T-helper 17 cell (primary cell): ENCODE measurements at places on chromosomes 4 and X.

DNA sequence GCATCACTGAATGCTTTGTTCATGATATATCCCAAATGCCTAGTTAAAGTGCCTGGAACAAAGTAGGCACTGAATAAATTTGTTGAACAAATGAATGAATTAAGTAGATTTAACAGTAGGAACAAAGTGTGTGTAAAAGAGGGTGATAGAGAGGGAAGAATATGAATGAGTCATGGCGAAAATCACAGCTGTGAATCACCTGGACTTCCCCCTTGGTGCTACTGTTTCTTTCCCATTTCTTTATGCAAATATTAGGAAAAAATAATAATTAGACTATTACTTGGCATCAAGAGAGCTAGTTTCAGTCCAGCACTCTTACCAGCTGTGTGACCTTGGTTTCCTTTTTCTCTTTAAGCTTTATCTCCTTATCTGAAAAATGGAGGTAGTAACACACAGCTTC lies 9.2 kb downstream of the SPIN3 start:
- no peaks in the 10 kb centered on the region for H3K27me3 ChIP-seq
- peaks cover 16% of the 10 kb centered on the region for H3K4me1 ChIP-seq
- no peak for DNase-seq
- H3K4me3 ChIP-seq: no peak overlapping the region
- H3K27ac ChIP-seq: peak overlapping the region; percentile 76
- H3K36me3 ChIP-seq: peaks cover 5% of the 10 kb centered on the region

DNA sequence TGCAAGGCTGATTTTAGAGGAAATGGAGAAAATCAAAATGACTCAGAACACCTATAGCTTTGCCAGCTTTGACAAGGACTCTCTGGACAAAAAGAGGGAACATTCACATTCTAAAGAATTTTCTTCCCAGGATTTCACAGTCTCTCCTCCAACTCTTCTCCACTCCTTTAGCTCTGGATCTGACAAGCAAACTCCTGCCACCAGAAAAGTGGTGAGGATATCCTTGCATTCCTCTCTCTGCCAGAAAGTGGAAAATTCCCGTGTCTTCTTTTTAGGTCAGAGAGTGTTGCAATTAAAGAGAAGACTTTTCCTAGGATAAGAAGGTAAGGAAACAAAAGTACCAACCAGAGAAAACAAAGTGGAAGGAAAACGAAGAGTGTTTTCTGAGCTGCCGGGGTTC lies 16.1 kb upstream of the PDGFRA start:
- H3K4me3 ChIP-seq: no peak overlapping the region
- peaks cover 2% of the 10 kb centered on the region for H3K4me1 ChIP-seq
- peaks cover 45% of the 10 kb centered on the region for H3K27me3 ChIP-seq
- no peak for DNase-seq

- H3K27ac ChIP-seq: no peak overlapping the region
- no peak overlapping the region for H3K4me3 ChIP-seq
- DNase-seq: no peak
- peaks cover 27% of the 10 kb centered on the region for H3K27me3 ChIP-seq
- peaks cover 13% of the 10 kb centered on the region for H3K4me1 ChIP-seq
- peaks cover 5% of the 10 kb centered on the region for H3K36me3 ChIP-seq
Observed at GRCh38 chr4:151029537-151029936, 14.5 kb upstream of the LRBA start.

DNA sequence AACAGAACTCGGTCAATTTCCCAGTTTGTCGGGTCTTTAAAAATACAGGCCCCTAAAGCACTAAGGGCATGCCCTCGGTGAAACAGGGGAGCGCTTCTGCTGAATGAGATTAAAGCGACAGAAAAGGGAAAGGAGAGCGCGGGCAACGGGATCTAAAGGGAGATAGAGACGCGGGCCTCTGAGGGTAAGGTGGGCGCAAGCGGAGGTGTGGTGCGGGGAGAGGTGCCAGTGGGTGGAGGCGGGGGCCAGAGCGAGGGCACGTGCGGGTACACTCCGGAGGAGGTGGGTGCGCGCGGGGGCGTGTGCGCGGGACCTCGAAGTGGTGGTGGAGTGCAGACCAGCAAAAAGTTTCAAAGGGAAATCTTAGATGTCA lies 787 bp upstream of the TET2 start:
- no peaks in the 10 kb centered on the region for H3K27me3 ChIP-seq
- peaks cover 8% of the 10 kb centered on the region for H3K36me3 ChIP-seq
- peak; percentile 27 for DNase-seq
- H3K27ac ChIP-seq: peak overlapping the region; percentile 99
- peak overlapping the region; percentile 99 for H3K4me3 ChIP-seq
- H3K4me1 ChIP-seq: peaks cover 41% of the 10 kb centered on the region

- H3K27ac ChIP-seq: no peak overlapping the region
- no peaks in the 10 kb centered on the region for H3K27me3 ChIP-seq
- H3K4me3 ChIP-seq: no peak overlapping the region
Observed at GRCh38 chr4:51909236-51909703, 66.3 kb downstream of the DCUN1D4 start.

GRCh38 chr4:24582235-24582832 lies 2.0 kb downstream of the DHX15 start:
- H3K27me3 ChIP-seq: no peaks in the 10 kb centered on the region
- peak overlapping the region; percentile 98 for H3K27ac ChIP-seq
- peak overlapping the region; percentile 100 for H3K4me3 ChIP-seq
- no peak for DNase-seq
- H3K4me1 ChIP-seq: peaks cover 42% of the 10 kb centered on the region

GRCh38 chrX:68112321-68112720 lies 321.0 kb downstream of the OPHN1 start:
- H3K4me3 ChIP-seq: no peak overlapping the region
- no peaks in the 10 kb centered on the region for H3K36me3 ChIP-seq
- DNase-seq: no peak
- no peak overlapping the region for H3K27ac ChIP-seq

DNA sequence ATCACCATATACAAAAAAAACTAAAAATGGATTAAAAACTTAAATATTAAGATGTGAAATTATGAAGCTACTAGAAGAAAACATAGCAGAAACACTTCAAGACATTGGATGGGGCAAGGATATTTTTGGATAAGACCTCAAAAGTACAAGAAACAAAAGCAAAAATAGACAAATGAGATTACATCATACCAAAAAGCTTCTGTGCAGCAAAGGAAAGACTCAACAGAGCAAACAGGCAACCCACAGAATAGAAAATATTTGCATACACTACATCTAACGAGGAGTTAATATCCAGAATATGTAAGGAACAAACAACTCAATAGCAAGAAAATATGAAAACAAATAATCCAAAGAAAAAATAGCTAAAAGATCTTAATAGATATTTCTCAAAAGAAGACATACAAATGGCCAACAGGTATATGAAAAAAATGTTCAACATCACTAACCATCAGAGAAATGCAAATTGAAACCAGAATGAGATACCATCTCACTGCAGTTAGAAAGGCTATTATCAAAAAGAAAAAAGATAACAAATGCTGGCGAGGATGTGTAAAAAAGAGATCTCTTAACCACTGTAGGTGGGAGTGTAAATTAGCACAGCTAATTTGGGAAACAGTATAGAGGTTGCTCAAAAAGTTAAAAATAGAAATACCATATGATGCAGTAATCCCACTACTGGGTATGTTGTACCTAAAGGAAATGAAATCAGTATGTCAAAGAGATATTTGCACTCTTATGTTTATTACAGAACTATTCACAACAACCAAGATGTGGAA lies 17.8 kb upstream of the LRCH2 start:
- H3K36me3 ChIP-seq: no peaks in the 10 kb centered on the region

GRCh38 chr4:184156163-184156920 lies 61.3 kb downstream of the ENPP6 start:
- DNase-seq: no peak
- peaks cover 2% of the 10 kb centered on the region for H3K36me3 ChIP-seq

- no peak overlapping the region for H3K4me3 ChIP-seq
- no peaks in the 10 kb centered on the region for H3K4me1 ChIP-seq
- no peak overlapping the region for H3K27ac ChIP-seq
- no peak for DNase-seq
Observed at GRCh38 chr4:33160126-33160525, 2440.0 kb downstream of the PCDH7 start.

DNA sequence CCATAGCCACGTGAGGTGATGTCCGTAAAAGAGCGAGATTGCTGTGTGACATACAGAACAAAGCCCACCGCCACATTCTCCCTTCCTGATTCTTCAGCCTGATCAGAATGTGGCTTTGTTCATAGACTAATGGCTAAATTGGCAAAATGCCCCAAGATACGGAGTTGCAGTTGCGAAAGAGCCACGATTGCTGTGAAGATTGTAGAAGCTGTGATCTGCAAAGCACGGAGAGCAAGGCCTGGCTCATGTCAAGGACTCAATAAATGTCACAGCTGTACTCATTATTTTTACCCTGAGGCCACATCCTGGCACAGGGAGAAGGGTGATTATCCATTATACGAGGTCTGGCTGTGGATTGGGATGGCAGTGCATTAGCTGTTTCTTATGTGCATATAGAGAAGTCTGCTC lies 34.2 kb downstream of the ARSD start:
- H3K27ac ChIP-seq: no peak overlapping the region
- DNase-seq: no peak
- H3K36me3 ChIP-seq: no peaks in the 10 kb centered on the region
- H3K27me3 ChIP-seq: no peaks in the 10 kb centered on the region
- H3K4me1 ChIP-seq: no peaks in the 10 kb centered on the region

DNA sequence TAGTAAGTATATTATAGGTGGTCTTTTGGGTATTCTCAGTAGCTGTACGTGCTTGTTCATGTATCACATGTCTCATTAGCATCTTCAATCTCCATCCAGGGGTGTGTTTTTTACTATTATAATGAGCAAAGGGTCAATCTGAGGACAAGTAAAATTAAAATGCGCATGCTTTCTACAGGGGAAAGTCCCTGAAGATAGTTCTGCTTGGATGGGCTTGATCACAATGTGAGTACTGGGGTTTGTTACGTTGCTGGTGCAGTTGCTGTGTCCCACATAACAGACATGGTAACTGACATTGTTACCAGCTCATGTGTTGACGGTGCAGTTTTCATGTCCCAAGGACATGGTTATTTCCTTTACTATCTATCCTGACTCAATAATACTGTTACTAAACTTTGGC lies 65.9 kb downstream of the UCHL1 start:
- peaks cover 2% of the 10 kb centered on the region for H3K4me1 ChIP-seq
- H3K36me3 ChIP-seq: no peaks in the 10 kb centered on the region
- no peak for DNase-seq
- H3K27me3 ChIP-seq: no peaks in the 10 kb centered on the region

DNA sequence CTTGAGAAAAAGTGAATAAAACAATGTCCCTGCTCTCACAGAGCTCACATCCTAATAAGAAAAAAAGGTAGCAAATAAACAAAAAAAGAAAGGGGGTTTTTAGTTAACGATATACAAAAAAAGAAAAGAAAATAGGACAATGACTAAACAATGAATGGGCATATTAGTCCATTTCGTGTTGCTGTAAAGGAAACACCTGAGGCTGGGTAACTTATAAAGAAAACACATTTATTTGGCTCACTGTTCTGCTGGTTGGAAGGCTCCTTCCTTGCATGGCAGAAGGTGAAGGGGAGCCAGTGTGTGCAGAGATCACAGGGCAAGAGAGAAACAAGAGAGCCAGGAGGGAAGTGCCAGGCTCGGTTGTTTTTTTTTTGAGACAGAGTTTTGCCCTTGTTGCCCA lies 4.7 kb upstream of the KLF3 start:
- no peak overlapping the region for H3K4me3 ChIP-seq
- no peaks in the 10 kb centered on the region for H3K27me3 ChIP-seq
- DNase-seq: no peak
- H3K4me1 ChIP-seq: peaks cover 45% of the 10 kb centered on the region
- H3K36me3 ChIP-seq: no peaks in the 10 kb centered on the region

GRCh38 chr4:25313201-25313895 lies 774 bp downstream of the ZCCHC4 start:
- peak overlapping the region; percentile 98 for H3K4me3 ChIP-seq
- peaks cover 3% of the 10 kb centered on the region for H3K36me3 ChIP-seq
- peaks cover 7% of the 10 kb centered on the region for H3K4me1 ChIP-seq
- peaks cover 11% of the 10 kb centered on the region for H3K27me3 ChIP-seq

DNA sequence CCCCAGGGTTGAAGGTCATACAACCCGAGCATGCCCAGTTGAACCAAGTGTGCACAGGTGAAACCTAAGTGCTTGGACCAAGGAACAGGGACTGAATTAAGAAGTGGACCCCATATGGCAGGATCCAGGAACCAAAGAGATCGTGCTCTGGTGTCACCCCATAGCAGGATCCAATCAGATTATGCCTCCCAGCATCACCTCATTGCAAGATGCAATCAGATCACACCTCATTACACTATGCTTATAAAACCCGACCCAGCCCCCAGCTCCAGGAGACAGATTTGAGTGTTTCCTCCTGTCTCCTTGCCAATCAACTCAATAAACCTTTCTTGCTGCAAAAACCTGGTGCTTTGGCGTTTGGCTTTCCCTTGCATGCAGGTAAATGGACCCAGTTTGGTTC lies 37.6 kb downstream of the EFHC2 start:
- H3K4me1 ChIP-seq: no peaks in the 10 kb centered on the region
- no peak overlapping the region for H3K4me3 ChIP-seq
- H3K36me3 ChIP-seq: no peaks in the 10 kb centered on the region
- no peaks in the 10 kb centered on the region for H3K27me3 ChIP-seq
- no peak for DNase-seq
- H3K27ac ChIP-seq: no peak overlapping the region

GRCh38 chr4:128854433-128854832 lies 44.9 kb downstream of the JADE1 start:
- H3K36me3 ChIP-seq: peaks cover 14% of the 10 kb centered on the region
- peak overlapping the region; percentile 55 for H3K4me3 ChIP-seq
- no peaks in the 10 kb centered on the region for H3K27me3 ChIP-seq
- H3K27ac ChIP-seq: peak overlapping the region; percentile 80

GRCh38 chr4:123167931-123168330 lies 228.7 kb upstream of the SPRY1 start:
- H3K36me3 ChIP-seq: no peaks in the 10 kb centered on the region
- H3K27ac ChIP-seq: no peak overlapping the region
- H3K27me3 ChIP-seq: no peaks in the 10 kb centered on the region

- no peaks in the 10 kb centered on the region for H3K36me3 ChIP-seq
- H3K4me1 ChIP-seq: no peaks in the 10 kb centered on the region
- H3K27ac ChIP-seq: no peak overlapping the region
- no peak overlapping the region for H3K4me3 ChIP-seq
Observed at GRCh38 chr4:148893095-148893494, 450.9 kb upstream of the NR3C2 start.

DNA sequence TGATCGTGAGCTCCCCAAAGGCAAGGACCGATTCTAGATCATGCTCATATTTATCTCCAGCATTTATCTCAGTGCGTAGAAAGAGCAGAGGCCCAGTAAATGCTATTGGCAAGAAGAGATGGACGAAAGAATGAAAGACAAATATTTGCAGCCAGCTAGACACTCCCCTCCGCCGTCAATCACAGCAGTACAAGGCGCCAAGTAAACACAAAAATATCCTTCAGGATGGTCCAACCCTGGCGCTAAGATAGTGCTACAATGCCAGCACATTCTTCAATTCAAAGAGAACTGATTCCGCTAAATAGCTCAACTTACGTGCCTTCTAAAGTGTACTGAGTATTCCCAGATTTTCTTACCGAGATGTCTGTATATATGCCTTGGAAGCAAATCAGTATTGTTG lies 114.5 kb downstream of the DDX53 start:
- H3K4me1 ChIP-seq: no peaks in the 10 kb centered on the region
- no peak overlapping the region for H3K4me3 ChIP-seq

- no peak overlapping the region for H3K27ac ChIP-seq
- no peak for DNase-seq
- no peaks in the 10 kb centered on the region for H3K4me1 ChIP-seq
- no peaks in the 10 kb centered on the region for H3K27me3 ChIP-seq
- no peaks in the 10 kb centered on the region for H3K36me3 ChIP-seq
- no peak overlapping the region for H3K4me3 ChIP-seq
Observed at GRCh38 chr4:31851946-31852345, 1131.8 kb downstream of the PCDH7 start.
